ENCODE measurements at places on chromosomes 2 and 18. TPM values are rescaled to one million over a fixed set of nuclear protein-coding genes. Genes with fewer than 3 reads are reported as not detected.

DNA sequence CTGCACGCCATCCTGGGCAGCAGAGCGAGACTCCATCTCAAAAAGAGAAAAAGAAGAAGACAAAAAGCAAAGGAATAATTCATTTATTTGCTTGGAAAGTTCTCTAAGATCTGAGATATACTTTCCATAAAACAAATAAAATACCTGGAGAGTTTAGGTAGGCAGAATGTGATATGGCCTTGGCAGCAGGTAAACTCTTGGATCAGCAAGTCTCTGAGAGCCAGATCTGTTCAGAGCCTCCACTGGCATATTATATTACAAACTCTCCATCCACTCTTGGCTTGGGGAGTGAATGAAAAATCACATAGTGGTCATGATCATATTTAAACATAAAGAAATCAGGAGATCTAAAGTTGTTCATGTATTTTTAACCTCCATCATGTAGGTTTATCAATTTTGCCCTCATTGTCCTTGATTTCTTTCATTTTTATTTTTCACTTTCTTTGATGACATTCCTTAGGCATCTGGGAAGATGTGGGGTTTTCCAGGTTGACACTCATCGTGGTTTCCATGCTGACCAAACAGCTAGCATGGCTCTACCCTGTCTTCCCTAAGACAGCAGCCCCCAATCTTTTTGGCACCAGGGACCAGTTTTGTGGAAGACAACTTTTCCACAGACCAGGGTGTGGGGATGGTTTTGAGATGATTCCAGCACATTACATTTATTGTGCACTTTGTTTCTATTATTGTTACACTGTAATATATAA is 10.2 kb downstream of the LRRFIP1 start:
- DNase-seq, result no peak

GRCh38 chr2:106724301-106724794 is 161.6 kb downstream of the ST6GAL2 start:
- no peak for DNase-seq

- no peak for DNase-seq
Observed at GRCh38 chr18:79601234-79601633, 78.4 kb upstream of the CTDP1 start.

- DNase-seq, result peak; percentile 64
Observed at GRCh38 chr2:145110668-145111356, 590.9 kb upstream of the ZEB2 start.

- no peak for DNase-seq
Observed at GRCh38 chr2:152615177-152615576, 102.1 kb downstream of the PRPF40A start.

DNA sequence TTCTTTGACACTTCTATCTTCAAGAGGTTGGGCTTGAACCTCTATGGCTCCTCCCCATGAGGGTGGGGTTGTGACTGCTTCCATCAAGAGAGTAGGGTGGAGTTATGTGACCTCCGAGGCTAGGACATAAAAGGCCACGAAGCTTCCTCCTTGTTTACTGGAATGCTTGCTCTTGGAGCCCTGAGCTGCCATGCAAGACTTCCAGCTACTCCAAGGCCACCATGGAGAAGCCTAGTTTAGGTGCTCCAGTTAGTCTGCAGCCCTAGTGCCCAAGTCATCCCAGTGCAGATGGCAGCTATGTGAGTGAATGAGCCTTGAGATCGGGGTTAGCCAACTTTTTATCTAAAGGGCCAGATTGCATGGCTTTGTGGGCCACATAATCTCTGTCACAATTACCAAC is 2.4 kb upstream of the MERTK start:
- no peak for DNase-seq

GRCh38 chr2:53209679-53210458 is 557.7 kb upstream of the CHAC2 start:
- no peak for DNase-seq

The MOGAT1 gene
- polyA plus RNA-seq, result not detected
